Mammary epithelial cell (primary cell): ENCODE measurements at places on chromosomes 2 and 18. TPM values are rescaled to one million over a fixed set of nuclear protein-coding genes. Genes with fewer than 3 reads are reported as not detected.

The ADD2 gene
- total RNA-seq, result not detected in 2 replicates

The ACOXL gene
- 0.53 and 1.0 TPM in 2 replicates for total RNA-seq

The GPR39 gene
- 5.7 TPM for total RNA-seq

The PKP4 gene
- total RNA-seq, result 64.8 TPM

The RAB17 gene
- total RNA-seq, result 7.2 TPM

The PFN4 gene
- 0.33 TPM for total RNA-seq

The CRYGD gene
- not detected for total RNA-seq

The WNT6 gene
- total RNA-seq, result not detected in 2 replicates

The CRYBA2 gene
- not detected in 2 replicates for total RNA-seq

The CTLA4 gene
- total RNA-seq, result not detected

The PARD6G gene
- 35.7 TPM for total RNA-seq

The NTSR2 gene
- total RNA-seq, result not detected in 2 replicates

The FAM136A gene
- total RNA-seq, result 33.5 and 37.8 TPM in 2 replicates

The TCF7L1 gene
- 6.3 TPM for total RNA-seq

The IGFBP5 gene
- total RNA-seq, result 0.07 and 0.13 TPM in 2 replicates

The CAPN14 gene
- 0.17 TPM for total RNA-seq

The SCN9A gene
- 1.2 and 1.3 TPM in 2 replicates for total RNA-seq

The RMDN2 gene
- total RNA-seq, result 5.4 and 6.1 TPM in 2 replicates

The IL36RN gene
- total RNA-seq, result 0.16 and 1.3 TPM in 2 replicates

The TTC21B gene
- total RNA-seq, result 20.7 TPM

The CMPK2 gene
- total RNA-seq, result 0.50 TPM

The DHRS9 gene
- not detected in 2 replicates for total RNA-seq

The SLC4A3 gene
- 12.5 TPM for total RNA-seq

The HOXD12 gene
- total RNA-seq, result not detected

The ANKRD62 gene
- total RNA-seq, result not detected

The PTPN4 gene
- total RNA-seq, result 48.7 TPM

The STK11IP gene
- 14.5 TPM for total RNA-seq

The MAP3K19 gene
- not detected for total RNA-seq

The CDH2 gene
- 18.7 TPM for total RNA-seq

The PKDCC gene
- not detected in 2 replicates for total RNA-seq

The IL18R1 gene
- 1.2 TPM for total RNA-seq

The GAD1 gene
- total RNA-seq, result 3.0 and 5.2 TPM in 2 replicates

The MEP1B gene
- total RNA-seq, result not detected in 2 replicates

The MARCHF4 gene
- total RNA-seq, result 4.0 and 4.6 TPM in 2 replicates

The ORMDL1 gene
- 44.3 TPM for total RNA-seq

The ABCG8 gene
- not detected for total RNA-seq

The RPRD1A gene
- total RNA-seq, result 66.5 and 83.6 TPM in 2 replicates

The CAD gene
- 51.7 TPM for total RNA-seq

The AQP12B gene
- total RNA-seq, result not detected in 2 replicates

The LRRC30 gene
- not detected in 2 replicates for total RNA-seq

The MTHFD2 gene
- total RNA-seq, result 350 and 526 TPM in 2 replicates

The GPR155 gene
- 13.8 TPM for total RNA-seq

The CROCC2 gene
- total RNA-seq, result not detected in 2 replicates

The FAM124B gene
- total RNA-seq, result not detected in 2 replicates

The BMP10 gene
- total RNA-seq, result not detected in 2 replicates

The CAPN13 gene
- total RNA-seq, result 0.17 TPM

The KCNK3 gene
- total RNA-seq, result 0.17 TPM

The ALK gene
- not detected in 2 replicates for total RNA-seq
